ENCODE measurements at places on chromosomes 12 and 14. TPM values are rescaled to one million over a fixed set of nuclear protein-coding genes. Genes with fewer than 3 reads are reported as not detected.

DNA sequence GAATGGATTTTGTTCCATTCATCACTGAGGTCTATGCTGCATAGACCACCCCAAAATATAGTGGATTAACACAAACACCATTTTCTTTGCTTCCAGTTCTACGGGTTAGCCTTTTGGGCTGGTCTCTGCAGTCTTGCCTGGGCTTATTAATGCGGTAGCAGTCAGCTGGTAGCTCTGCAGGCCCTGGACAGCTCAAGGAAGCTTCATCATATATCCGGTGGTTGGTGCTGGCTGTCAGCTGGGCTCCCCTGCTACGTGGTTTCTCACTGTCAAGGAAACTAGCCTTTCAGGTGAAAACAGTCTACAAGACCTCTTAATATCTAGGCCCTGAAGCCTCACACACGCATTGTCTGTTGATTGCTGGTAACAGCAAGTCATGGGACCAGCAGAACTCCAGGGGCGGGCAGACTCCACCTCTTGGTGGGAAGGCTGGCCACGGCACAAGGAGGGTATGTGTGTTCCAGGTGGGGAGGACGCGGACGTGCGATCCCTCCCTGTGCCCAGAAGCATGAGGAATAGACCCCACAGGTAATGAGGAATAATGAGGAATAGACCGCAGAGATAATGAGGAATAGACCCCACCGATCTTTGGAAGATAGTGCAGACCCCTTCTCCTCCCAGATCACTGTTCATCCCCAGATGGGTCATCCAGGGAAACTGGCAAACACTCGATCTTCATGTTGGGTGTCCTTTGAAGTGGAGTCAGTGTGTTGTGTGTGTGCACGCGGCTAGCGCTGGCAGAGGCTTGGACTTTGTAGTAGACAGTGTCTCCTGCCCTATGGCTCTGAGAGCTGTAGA is 13.3 kb downstream of the TSPAN9 start:
- no peaks in the 10 kb centered on the region for H3K36me3 ChIP-seq
- DNase-seq = no peak
- H3K4me3 ChIP-seq = no peak overlapping the region
- peak overlapping the region; percentile 61 for H3K27ac ChIP-seq
- peaks cover 10% of the 10 kb centered on the region for H3K4me1 ChIP-seq
- no peaks in the 10 kb centered on the region for H3K27me3 ChIP-seq

AQP6 gene
- total RNA-seq = 0.16 TPM

GRCh38 chr12:25323581-25323982 is 72.9 kb upstream of the KRAS start:
- H3K4me1 ChIP-seq = no peaks in the 10 kb centered on the region
- H3K27me3 ChIP-seq = no peaks in the 10 kb centered on the region
- H3K4me3 ChIP-seq = no peak overlapping the region
- no peaks in the 10 kb centered on the region for H3K36me3 ChIP-seq

DNA sequence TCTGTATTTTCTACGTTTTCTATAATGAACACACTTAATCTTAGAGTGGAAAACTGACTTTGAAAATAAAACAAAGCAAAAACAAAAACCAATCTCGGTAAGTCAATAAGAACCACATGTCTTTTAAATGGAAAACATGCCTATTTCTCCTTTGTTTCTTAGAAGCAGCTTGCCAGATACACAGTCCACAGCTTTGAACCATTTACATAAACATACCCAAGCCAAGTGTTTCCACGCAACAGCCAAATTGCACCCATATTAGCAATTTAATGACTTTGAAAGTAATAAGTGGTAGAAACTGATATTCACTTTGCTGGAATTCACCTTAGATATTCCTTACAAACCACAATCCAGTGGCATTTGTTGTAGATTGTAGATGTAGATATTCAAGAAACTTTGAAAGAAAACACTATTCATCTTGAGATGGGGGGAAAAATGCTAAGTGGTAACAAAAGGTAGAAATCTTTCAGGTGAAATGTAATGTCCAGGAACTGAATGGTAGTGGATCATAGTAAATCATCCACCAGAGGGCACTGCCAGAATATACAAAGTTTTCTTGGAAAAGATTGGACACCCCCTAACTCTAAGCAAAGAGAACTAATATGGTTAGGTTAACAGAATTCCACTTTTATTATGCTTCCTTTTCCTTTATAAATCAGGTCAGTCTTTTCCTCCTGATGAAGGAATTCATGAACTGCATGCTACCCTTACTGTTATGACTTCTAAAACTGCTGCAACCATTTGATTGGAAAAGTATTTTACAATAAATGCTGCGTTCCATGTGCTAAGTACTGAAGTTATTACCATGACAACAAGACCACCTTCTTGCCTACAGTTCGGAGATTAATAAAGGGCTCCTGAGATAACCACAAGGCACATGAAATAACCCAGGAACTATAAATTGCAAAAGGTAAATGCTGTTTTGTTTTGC is 69.8 kb downstream of the RERG start:
- DNase-seq = no peak
- peaks cover 11% of the 10 kb centered on the region for H3K4me1 ChIP-seq
- H3K4me3 ChIP-seq = peak overlapping the region; percentile 32
- no peaks in the 10 kb centered on the region for H3K27me3 ChIP-seq
- no peaks in the 10 kb centered on the region for H3K36me3 ChIP-seq

- H3K27ac ChIP-seq = no peak overlapping the region
- H3K4me1 ChIP-seq = no peaks in the 10 kb centered on the region
- H3K4me3 ChIP-seq = no peak overlapping the region
- no peak for DNase-seq
These were observed 34.8 kb downstream of the STX2 start for GRCh38 chr12:130804216-130804615.

PDE3A gene
- total RNA-seq = 9.4 TPM

GUCY2C gene
- total RNA-seq = not detected
